MM.1S (cell line): ENCODE measurements at places on chromosomes 6 and 20.

- no peak for DNase-seq
These were observed 48.6 kb upstream of the COL9A1 start for GRCh38 chr6:70351461-70351860.

DNA sequence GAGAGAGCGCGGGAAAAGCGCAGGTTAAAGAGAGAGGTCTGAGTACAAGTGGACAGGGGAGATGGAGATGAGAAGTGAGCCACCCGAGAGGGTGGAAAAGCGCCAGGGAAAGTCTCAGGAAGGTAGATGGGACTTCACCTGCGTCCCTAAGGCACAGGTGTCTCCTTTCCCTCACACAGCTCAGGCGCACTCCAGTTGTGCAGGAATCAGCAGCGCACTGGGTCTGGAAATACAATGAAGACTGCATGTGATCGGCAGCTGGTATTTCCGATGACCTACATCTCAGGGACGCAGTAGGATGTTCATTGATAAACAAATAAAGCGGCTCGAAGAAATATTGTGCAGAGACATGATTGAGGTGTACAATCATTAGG is 432 bp upstream of the KHDRBS2 start:
- DNase-seq = peak; percentile 19

DNA sequence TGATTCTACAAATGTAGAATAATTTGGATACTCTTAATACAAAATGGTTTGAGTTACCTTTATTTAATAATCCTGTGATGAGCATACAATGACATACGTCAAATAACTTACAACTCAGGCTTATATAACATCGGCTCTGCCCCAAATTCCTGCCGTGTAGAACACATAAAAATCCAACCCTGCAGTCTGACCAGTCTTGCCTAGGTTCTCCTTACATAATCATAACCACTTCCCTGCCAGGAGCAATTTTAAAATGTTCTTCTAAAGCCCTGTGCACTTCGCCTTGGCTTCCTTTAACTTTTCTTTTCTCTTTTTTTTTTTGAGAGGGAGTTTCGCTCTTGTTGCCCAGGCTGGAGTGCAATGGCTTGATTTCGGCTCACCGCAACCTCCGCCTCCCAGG is 16.2 kb upstream of the IER3 start:
- DNase-seq = no peak

GRCh38 chr6:45187836-45188235 is 140.3 kb upstream of the RUNX2 start:
- DNase-seq = no peak

- DNase-seq = peak; percentile 92
These were observed 23.7 kb downstream of the HLA-A start for GRCh38 chr6:29965873-29966601.
